IgD-negative memory B cell (primary cell): ENCODE measurements at places on chromosomes 7 and 10. TPM values are rescaled to one million over a fixed set of nuclear protein-coding genes. Genes with fewer than 3 reads are reported as not detected.

Gene ZNF438
- 4.0 TPM for polyA plus RNA-seq

Gene TSPAN13
- 72.8 TPM for polyA plus RNA-seq

Gene HOXA2
- not detected for polyA plus RNA-seq

Gene TMEM140
- polyA plus RNA-seq = 34.7 TPM

Gene CADPS2
- polyA plus RNA-seq = not detected

Gene CFAP70
- 0.43 TPM for polyA plus RNA-seq

Gene CYP3A4
- not detected for polyA plus RNA-seq

Gene PTN
- polyA plus RNA-seq = not detected

Gene CPEB3
- polyA plus RNA-seq = 2.5 TPM

Gene TMEM270
- not detected for polyA plus RNA-seq

Gene INHBA
- polyA plus RNA-seq = not detected

Gene C10orf53
- not detected for polyA plus RNA-seq

Gene THSD7A
- not detected for polyA plus RNA-seq

Gene ITGA8
- not detected for polyA plus RNA-seq

Gene NAT16
- not detected for polyA plus RNA-seq

Gene FAM221A
- 3.6 TPM for polyA plus RNA-seq

Gene KCND2
- not detected for polyA plus RNA-seq

Gene SMIM30
- polyA plus RNA-seq = 46.6 TPM

Gene EIF5AL1
- 0.18 TPM for polyA plus RNA-seq

Gene TUBAL3
- polyA plus RNA-seq = not detected

Gene TRPV6
- not detected for polyA plus RNA-seq

Gene ACTL6B
- not detected for polyA plus RNA-seq

Gene ENTPD1
- polyA plus RNA-seq = 48.0 TPM

Gene CALCR
- not detected for polyA plus RNA-seq

Gene PRLHR
- polyA plus RNA-seq = not detected

Gene VPS37D
- 0.39 TPM for polyA plus RNA-seq

Gene GIMAP5
- 16.3 TPM for polyA plus RNA-seq

Gene AGR2
- not detected for polyA plus RNA-seq

Gene RBP4
- polyA plus RNA-seq = not detected

Gene NUB1
- polyA plus RNA-seq = 82.8 TPM

Gene EDRF1
- 12.8 TPM for polyA plus RNA-seq

Gene MSMB
- not detected for polyA plus RNA-seq

Gene MMRN2
- polyA plus RNA-seq = not detected

Gene PARD3
- polyA plus RNA-seq = not detected

Gene TAS2R4
- not detected for polyA plus RNA-seq

Gene HOXA9
- polyA plus RNA-seq = 0.20 TPM

Gene LRIT1
- not detected for polyA plus RNA-seq

Gene CAV2
- not detected for polyA plus RNA-seq
